DMS 273 treated with DMSO at 0.1 percent for 48 hours (cell line): ENCODE measurements at places on chromosomes 6 and 20.

DNA sequence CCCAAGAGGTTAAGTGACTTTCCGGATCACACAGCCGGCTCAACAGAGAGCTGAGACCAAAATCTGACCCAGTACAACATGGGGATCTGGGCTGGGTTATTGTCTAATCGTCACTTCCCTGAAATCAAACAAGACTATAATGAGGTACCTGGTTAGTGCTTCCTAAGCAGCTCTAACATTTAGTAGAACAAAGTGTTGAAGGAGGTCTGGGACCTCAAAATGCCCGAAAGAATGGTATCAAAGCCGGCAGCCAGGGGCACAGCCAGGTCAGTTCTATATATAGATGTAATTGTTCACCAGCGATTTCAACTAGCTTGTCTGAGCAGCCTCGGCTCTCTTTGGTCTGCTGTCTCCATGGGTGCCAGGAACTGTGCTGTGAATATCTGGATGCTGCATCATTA lies 245.5 kb upstream of the ECI2 start:
- no peak for DNase-seq

DNA sequence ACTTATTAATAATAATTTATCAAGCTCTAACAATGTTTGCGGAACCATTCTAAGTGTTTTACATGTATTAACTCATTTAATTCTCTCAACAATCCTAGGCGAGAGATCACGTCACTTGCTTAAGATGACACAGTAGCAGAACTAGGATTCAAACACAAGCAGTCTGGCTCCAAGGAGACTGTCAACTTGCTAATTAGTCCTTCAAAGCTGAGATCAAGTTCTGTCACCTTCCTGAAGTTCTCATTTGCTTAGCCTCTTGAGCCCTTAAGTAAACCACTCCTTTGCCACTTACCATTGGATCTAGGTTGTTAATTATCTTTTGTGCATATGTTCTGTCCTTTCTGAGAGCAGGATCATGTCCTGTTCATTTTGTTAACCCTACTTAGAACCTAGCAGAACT lies 14.1 kb downstream of the FKBP5 start:
- DNase-seq: no peak

GRCh38 chr20:45588800-45589199 lies 9.7 kb upstream of the WFDC8 start:
- DNase-seq: no peak

- DNase-seq: no peak
These were observed 5.3 kb upstream of the SERPINB6 start for GRCh38 chr6:2976571-2977085.

DNA sequence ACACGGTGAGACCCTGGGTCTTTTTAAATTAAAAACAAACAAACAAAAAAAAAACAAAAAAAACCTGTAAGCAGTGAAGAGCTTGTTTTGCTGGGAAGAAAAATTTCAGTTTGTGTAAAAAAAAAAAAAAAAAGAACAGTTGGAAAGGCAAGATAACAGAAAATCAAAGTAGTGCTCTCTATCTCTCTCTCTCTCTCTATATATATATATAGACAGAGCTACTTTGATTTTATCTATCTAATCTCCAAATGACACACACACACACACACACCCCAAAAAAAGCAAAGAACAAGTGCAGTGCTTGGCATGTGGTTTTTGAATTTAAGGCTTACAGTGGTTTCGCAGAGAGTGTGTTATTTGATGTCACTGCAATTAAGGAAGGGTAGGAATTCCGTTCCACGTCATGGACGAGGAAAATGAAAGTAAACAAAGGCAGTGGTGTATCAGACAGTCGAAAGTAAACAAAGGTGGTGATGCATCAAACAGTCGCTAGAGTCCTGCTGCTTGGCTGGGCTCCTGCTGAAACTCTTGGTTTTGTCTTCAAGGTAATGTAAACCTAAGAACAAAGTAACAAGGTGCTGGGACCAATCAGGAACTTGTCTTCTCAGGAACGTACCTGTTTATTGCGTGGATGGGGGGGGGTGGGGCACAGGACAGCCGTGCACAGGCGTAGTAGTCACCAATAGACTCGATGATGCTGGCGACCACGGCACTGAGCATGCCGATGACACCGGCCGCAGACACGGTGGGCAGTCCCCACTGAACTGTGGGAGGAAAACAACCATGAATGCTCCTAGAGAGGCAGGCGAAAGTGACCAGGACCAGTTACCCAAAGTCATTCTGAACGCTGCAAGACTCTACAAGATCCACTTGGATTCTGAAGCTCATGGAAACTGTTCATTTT lies 131.8 kb downstream of the SLC23A2 start:
- DNase-seq: no peak

GRCh38 chr6:165692106-165692653 lies 29.1 kb upstream of the PDE10A start:
- no peak for DNase-seq

DNA sequence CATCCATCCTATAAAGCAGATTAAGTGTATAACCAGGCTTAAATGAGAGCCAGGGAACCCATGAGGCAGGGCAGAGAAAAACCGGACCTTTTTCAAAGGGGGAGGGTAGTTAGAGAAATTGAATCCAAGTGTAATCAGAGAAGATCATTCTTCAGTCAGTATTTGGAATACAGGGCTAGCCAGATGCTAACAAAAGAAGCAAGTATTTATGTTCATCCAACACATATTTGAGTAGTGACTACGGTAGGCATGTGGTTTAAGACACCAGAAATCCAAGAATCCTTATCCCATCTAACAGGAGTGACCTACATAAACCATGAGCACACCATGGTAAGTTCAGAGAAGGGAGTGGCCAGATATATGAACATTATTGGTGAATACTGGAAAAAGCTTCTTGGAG lies 46.8 kb upstream of the FAM83C start:
- DNase-seq: no peak

DNA sequence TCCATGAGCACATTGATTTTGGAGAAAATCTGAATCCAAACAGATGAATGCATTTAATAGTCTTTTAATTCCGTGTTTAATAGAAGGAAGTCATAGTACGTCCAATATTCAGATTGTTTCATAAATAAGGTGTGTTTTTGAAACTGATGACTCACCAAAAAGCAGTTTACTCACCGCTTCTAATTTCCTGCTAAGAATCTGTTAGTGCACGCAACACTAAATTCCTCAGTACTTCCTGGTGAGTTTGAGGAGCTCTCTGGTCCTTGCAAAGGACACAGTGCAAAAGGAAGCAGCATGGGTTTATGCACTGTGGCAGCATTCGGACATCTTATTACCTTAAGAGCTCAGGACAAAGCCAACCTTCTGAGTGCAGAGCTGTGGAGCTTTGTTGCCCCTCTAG lies 2.3 kb upstream of the ADGRF1 start:
- DNase-seq: no peak

DNA sequence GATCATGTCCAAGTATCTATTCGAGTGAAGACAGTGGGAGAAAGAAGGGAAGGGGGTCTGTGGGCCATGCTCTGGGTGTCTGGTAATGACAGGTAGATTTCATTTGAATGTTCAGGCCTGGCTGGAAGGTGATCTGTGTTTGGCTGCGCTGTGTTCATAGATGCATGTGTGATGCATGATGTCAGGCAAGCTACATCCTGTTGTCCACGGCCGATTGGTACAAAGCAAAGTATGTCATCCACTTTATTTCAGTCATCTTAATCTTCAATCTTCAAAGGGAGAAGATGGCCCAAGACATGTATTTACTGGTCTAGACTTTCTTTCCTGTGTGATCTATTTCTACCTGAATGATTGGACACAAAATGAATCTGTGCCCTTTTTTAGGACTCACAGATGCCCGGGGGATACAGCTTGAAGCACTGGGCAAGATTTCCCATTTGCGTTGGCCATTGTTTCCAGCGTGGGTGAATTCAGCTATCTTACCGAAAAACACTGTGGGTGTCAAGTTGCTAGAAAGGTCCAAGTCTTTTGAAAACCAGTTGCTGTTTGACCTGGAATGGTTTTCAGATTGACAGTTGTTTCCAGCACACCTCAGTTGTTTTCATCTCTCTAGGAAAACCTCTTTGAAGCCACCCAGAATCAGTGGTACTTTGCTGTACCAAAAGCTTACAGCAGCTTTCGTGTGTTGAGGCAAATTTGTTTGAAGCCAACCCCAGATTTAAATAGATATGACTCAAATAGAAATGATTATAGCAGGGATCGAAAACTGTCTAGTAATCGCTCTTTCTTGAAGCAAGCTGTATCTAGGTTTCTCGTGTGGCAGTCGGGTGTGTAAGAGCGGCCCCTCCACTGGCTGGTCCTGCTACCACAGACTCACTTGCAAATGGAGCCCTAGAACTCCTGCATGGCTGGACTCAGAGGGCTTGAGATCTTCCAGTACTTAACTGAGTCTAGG lies 27.2 kb downstream of the DUSP22 start:
- no peak for DNase-seq

- DNase-seq: no peak
These were observed 200.0 kb upstream of the SULF2 start for GRCh38 chr20:47985092-47985850.

- DNase-seq: no peak
These were observed 35.1 kb downstream of the SGK1 start for GRCh38 chr6:134282816-134283215.

DNA sequence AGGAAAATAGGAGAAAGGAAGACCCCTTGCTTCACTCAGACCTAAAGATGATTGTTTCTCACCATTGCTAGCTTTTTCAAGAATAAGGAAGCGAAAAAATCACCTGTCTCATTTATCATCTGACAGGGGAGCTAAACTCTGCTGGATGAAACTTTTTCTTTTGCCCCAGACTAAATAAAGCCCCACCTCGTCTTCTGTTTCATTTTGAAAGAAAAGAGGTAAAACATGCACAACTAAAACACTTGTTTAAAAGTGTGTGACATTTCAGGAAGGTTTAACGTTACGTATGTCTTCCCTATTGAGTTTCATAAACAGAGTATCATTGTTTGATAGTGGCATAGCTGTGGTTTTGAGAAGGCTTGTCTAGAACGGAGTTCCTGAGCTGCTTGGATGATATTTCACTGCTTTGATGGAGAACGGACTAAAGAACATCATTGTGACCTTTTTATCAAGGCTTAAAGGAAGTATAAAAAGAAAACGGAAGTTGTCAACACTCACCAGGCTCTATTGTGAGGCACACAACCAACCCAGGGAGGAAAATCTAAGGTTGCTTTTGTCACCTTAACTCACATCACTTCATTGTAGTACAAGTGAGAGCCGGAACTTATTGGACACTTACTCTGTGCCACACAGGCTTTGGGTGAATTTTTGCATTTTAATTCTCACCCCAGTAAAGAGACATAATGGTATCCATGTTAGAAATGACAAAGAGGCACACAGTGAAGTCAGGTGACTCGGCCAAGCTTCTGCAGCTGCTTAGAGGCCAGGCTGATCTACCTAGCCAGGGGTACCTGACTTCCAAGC lies 29.5 kb downstream of the TSHZ2 start:
- no peak for DNase-seq

GRCh38 chr20:51937779-51938178 lies 135.5 kb upstream of the SALL4 start:
- DNase-seq: no peak

- no peak for DNase-seq
These were observed 4.7 kb downstream of the OTOR start for GRCh38 chr20:16752901-16753300.

GRCh38 chr6:166415833-166416347 lies 33.1 kb upstream of the MPC1 start:
- no peak for DNase-seq

GRCh38 chr6:157420497-157420896 lies 39.5 kb downstream of the ZDHHC14 start:
- DNase-seq: no peak

DNA sequence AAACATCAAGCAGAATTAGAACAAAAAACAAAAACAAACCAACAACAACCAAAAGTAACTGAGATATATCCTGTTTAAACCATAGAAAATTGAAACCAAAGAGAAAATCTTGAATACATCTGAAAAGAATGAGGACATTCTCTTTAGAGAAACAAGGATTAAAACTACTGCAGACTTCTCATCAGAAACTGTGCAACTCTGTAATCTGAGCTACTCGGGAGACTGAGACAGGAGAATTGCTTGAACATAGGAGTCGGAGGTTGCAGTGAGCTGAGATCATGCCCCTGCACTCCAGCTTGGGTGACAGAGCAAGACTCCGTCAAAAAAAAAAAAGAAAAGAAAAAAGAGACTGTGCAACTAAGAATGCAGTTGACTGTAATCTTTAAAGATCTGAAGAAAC lies 153.4 kb downstream of the SYNDIG1 start:
- DNase-seq: no peak

GRCh38 chr6:35077713-35078105 lies 63.4 kb downstream of the TCP11 start:
- no peak for DNase-seq

DNA sequence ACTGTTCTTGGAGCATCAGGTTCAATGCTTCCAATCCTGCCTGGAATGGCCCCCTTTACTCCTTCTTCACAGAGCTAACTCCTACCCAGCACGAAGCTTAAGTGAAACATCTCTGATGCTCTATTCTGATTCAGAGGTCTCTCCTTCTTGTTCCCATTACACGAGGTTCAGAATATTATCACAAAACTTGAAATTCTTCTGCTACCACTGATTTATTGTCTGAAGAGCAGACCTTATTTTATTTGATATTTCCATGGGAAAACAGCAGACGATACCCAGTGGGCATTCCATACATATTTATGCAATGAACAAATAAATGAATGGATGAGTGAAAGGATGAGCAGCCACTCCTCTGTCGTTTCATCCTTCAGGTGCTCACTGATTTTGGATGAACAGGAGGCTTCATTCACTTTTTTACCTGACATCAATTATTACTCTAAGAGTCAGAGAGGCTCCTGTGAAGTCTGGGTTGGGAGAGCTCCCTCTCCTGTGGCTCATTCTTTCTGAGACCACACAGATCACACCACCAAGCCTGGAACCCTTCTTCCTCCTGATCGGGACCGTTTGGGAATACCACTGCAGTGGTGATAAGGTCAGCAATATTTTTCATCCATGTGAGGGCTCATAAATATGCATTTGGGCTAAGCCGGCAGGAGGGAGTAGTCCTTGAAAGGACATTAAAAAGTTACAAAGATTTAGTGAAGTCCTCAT lies 25.8 kb downstream of the SMLR1 start:
- DNase-seq: no peak

GRCh38 chr6:165846123-165846966 lies 183.3 kb upstream of the PDE10A start:
- no peak for DNase-seq

- DNase-seq: peak; percentile 10
These were observed 25.7 kb downstream of the KCNG1 start for GRCh38 chr20:50996901-50997865.

GRCh38 chr6:37705239-37706051 lies 7.8 kb upstream of the MDGA1 start:
- peak; percentile 88 for DNase-seq

- DNase-seq: no peak
These were observed 18.8 kb downstream of the ALDH5A1 start for GRCh38 chr6:24513602-24514001.

DNA sequence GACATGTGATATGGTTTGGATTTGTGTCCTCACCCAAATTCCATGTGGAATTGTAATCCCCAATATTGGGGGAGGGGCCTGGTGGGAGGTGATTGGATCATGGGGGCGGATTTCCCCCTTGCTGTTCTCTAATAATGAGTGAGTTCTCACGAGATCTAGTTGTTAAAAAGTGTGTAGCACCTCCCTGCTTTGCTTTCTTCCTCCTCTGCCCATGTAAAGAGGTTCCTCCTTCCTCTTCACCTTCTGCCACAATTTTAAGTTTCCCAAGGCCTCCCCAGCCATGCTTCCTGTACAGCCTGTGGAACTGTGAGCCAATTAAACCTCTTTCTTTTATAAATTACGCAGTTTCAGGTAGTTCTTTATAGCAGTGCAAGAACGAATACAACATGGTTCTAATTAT lies 2.1 kb upstream of the ZNF451 start:
- DNase-seq: no peak
